ENCODE measurements at places on chromosomes 1 and 21.

DNA sequence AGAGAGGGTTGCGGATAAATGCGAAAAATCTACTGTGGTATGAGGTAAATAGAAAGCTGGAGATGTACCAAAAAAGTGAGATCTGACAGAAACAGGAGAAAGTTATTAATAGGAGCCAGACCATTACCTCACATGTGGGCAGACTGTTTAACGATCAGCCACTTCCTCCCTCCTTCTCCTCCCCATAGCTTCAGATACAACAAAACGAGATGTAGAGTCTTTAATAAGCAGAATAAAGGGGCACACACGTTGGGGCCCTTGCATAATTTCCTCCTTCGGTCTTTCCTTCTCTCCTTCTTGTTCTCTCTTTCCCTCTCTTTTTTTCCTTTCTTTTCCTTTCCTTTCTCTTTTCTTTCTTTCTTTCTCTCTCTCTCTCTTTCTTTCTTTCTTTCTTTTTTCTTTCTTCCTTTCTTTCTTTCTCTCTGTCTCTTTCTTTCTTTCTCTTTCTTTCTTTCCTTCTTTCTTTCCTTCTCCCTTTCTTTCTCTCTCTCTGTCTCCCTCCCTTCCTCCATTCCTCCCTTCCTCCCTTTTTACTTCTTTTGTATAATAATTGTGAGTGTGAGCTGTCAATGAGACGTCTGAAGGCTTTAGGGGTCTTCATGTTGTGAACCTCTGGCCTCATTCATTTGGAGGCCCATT lies 242.1 kb downstream of the GRIK1 start:
- no peak for DNase-seq

DNA sequence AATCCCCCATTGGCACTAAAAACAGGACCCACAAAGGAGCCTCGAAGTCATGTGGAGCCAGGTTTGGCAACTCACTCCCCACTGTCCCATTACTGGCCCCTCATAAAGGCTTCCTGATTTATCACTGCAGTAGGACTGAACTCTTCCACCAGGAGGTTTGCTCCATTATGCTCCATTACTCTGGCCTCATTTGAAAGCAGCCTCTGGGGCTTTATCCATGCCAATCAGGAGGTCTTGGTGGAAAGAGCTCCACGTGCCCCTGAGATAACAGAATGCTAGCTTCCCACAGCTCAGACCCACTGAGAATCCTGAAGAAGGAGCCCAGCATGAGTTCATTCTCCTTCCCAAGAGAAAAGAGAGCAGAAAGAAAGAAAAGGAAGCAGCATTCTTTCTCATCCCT lies 76.4 kb downstream of the HIVEP3 start:
- DNase-seq, result no peak

DNA sequence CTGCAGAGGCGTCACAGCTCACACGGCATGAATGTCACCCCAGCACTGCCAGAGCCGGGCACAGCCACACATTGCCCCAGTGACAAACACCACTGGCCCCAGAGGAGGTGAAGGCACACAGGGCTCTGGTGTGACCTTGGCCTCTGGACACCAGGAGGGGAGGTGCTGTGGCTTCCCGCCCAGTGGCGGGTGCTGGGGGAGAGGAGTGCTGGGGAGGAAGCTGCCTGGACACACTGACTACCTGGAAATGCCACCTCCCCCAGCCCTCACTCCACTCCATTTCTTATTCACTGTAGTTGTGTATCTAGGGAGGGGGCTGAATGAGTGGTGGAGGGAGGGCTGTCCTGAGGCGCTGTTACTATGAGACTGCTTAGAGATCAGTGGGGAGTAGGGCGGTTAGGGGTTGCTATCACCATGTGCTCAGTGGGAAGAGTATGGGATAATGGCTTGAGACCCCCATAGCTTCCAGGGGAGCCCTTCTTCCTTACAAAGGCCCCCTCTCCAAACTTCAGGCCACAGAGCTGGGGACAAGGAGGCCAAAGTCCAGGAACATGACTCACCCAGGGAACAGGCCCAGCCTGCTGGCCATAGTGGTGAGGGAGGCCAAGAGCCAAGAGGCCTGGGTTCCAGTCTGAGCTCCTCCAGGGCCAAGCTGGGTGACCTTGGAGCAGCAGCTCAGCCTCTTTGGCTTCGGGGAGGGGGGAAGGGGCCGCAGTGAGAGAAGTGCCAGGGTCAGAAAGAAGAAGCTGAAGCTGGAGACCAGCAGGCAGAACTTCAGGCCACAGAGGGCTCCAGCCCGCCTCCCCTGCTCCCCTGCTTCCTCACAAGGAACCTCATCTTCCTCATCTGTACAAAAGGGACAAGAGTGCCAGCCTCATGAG lies 40.1 kb downstream of the AHDC1 start:
- no peak for DNase-seq

DNA sequence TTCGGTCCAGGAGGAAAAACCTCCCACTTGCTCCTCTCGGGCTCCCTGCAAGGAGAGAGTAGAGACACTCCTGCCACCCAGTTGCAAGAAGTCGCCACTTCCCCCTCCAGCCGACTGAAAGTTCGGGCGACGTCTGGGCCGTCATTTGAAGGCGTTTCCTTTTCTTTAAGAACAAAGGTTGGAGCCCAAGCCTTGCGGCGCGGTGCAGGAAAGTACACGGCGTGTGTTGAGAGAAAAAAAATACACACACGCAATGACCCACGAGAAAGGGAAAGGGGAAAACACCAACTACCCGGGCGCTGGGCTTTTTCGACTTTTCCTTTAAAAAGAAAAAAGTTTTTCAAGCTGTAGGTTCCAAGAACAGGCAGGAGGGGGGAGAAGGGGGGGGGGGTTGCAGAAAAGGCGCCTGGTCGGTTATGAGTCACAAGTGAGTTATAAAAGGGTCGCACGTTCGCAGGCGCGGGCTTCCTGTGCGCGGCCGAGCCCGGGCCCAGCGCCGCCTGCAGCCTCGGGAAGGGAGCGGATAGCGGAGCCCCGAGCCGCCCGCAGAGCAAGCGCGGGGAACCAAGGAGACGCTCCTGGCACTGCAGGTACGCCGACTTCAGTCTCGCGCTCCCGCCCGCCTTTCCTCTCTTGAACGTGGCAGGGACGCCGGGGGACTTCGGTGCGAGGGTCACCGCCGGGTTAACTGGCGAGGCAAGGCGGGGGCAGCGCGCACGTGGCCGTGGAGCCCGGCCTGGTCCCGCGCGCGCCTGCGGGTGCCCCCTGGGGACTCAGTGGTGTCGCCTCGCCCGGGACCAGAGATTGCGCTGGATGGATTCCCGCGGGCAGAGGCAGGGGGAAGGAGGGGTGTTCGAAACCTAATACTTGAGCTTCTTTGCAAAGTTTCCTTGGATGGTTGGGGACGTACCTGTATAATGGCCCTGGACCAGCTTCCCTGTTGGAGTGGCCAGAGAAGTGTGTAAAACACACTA lies 45.3 kb downstream of the MRPL39 start:
- no peak for DNase-seq

DNA sequence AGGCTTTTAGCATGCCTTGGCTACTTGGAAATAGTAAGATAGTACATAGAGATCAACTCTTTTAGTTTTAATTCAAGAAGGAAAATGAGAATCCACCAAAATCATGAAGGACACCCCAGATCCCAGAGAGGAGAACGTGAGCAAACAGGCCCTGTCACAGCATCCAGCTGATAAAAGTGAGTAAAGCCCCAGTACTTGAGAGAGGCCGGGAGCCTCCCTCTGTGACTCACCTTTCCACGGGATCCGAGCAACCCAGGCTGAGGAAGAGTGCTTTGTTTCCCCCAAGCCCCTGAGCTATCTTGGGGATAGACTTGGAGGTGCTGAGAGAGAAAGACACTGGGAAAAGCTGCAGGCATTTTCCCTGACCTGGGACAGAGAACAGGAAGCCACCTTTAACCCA lies 238.6 kb downstream of the DUSP10 start:
- no peak for DNase-seq

- DNase-seq, result no peak
Measured at GRCh38 chr1:168443899-168444298, 99.9 kb downstream of the XCL2 start.

- no peak for DNase-seq
Measured at GRCh38 chr1:24027838-24028468, 47.8 kb upstream of the SRSF10 start.

DNA sequence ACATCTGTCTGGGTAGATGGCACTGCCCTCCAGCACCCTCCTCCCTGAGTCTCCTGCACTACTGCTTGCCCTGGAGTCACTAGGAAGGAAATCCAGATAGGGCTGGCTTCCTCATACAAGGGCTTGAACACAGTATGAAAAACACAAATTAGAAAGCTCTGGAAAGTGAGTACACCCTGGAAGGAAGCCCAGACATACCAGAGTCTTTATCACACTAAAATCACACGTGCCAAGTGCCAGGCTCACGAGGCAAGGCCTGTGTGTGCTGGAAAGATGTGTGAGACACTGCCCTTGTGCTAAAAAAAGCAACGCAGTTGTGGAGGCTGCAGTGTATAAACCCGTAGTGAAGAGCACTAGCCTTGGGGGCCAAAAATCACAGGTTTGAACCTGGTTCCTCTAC lies 28.3 kb upstream of the S100A7 start:
- DNase-seq, result peak; percentile 68

DNA sequence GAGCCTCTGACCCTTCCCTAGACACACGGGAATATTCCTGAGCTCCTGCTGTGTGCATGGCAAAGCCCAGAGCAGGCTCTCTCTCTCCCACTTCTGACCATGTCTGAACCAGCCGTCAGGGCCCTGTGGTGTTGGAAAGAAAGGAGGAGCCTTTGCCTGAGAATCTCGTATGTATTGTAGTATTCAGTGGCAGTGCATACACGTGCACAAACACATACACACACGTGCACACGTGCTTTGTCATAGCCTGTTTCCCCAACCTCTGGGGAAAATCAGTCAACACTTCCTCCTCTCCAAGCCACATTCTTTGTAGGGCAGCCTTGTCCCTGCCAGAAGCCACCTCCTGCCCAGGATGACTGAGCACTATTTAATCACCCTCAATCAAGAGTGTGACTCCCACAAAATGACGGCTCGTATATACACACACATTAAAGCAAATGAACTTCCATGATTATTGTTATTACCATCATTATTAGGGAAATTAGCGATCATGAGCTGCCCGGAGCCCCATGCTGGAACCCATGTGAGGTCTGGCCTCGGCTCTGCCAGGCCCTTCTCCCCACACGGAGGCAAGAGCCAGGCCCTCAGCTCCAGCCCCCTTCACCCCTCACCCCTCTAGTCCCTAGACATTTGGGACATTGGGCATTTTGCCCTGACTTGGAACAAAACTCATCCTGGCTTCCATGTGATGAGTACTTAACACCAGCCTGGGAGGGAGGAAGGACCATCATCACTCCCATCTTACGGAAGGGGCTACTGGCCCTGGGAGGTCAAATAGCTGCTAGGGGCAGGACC lies 331.9 kb downstream of the NPHP4 start:
- no peak for DNase-seq

DNA sequence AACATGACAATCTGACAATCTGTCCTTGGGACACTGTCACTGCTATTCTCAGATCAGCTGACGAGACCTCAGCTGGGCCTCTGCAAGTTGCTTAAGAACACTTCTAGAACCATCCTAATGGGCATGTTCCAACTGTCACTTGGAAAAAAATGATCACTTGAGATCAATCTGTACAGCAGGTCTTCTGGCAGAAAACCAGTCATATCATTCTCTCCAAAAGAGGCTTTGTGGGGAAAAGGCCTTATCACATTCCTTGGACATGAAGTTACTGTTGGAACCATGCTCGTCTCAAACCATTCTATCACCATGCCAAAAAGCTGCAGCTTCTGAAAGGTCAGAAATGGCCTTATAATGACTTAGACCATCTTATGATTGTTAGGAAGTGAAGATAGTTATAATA lies 744.2 kb downstream of the USP25 start:
- DNase-seq, result no peak

GRCh38 chr1:41329662-41330587 lies 31.3 kb upstream of the FOXO6 start:
- DNase-seq, result no peak

GRCh38 chr1:77036560-77036959 lies 169.3 kb downstream of the ST6GALNAC5 start:
- DNase-seq, result no peak

DNA sequence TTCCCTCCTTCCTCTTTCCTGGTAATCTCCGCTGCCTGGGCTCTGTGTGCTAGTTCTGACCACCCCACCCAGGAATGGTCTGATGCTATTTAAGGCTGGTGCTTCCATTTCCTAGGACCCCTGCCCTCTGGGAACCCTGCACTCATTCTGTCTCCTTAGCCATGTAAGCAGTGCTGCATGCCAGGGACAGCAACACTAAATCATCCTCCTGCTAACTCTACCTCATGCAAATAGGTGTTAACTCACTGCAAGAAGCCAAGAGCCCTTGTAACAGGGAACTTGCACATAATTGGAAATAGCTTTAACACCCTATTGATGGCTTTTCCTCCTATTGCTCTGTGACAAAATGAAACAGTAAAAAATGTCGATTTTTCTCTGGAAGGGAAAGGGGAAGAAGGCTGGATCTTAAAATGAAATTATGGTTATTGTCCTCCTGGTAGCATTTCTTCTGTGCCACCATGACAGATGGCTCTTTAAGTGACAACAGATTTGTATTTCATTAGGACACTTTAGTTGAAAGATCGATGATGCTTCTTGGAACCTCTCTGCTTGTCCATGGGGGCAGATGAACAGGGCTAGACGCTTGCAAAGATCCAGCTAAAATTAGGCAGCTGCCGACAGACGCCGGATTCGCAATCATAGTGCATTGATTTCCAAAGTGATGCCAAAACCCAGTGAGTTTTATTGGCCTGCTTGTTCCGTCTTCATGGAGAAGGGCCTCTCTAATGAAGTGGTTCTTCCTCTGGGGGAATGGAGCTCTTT lies 551.7 kb downstream of the MATN1 start:
- no peak for DNase-seq

- DNase-seq, result no peak
Measured at GRCh38 chr21:33055991-33056390, 13.9 kb upstream of the OLIG1 start.
